Vagina (tissue), 2 donors: ENCODE measurements at places on chromosomes 11 and 22.

- peak; percentile 99 for DNase-seq
Measured at GRCh38 chr11:119121008-119121810, at the start of gene HINFP. HINFP (plus strand) TSS chr11:119121580; CDS start chr11:119126945, 5,365 bp downstream.

DNA sequence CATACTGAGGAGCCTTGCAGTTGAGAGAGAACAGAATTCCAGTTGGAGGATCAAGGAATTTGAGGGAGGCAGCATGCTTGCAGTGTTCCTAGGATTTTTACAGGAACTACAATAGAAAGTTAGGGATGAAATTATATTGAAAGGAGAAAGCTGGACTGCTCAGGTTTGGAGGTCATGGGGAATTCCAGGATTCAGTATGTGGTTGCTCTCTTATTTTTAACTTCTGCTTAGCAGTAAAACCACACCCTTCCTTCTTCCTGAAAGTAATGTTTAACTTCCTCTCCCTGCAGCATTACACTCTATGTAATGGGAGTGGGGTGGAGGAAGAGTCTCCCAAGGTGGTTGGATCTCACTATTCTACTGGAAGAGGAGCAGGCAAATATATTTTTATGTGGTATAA, 31.3 kb downstream of the CTNND1 start:
- no peak for DNase-seq

GRCh38 chr11:34921156-34921555, 4.7 kb downstream of the PDHX start:
- DNase-seq = no peak

DNA sequence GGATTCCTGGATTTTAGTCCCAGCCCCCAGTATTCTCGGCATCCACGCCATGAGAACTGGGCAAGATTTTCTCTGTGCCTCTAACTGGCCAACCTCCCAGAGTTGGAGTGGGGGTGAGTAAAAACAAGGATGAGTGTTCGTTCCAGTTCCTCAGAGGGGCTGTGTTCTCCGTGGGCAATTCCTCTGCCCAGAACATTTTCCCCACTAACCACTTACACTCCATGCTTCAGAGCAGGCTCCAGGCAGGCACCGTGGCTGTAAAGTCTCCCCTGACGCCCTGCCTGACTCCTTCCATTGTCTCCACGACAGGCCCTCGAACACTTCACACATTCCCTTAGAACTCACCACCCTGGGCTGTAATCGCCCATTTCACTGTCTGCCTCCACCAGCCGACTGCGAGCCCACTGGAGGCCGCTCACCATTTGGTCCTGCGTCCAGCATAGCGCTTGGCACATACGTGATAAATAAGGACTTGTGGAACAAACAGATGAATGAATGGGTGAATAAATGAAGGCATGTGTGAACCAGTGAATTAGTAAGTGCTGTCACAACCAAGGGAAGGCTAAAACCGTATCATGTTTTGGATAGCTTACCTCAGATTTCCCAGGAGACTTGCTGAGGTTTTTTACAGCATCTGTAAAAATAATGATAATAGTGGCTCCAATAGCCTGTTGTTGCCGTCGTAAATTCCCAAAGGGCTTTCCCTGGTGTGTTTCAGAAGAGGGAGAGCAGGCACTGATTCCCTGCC, 6.1 kb downstream of the APLNR start:
- DNase-seq = no peak

GRCh38 chr11:132106096-132106982, 735.9 kb downstream of the NTM start:
- no peak for DNase-seq

DNA sequence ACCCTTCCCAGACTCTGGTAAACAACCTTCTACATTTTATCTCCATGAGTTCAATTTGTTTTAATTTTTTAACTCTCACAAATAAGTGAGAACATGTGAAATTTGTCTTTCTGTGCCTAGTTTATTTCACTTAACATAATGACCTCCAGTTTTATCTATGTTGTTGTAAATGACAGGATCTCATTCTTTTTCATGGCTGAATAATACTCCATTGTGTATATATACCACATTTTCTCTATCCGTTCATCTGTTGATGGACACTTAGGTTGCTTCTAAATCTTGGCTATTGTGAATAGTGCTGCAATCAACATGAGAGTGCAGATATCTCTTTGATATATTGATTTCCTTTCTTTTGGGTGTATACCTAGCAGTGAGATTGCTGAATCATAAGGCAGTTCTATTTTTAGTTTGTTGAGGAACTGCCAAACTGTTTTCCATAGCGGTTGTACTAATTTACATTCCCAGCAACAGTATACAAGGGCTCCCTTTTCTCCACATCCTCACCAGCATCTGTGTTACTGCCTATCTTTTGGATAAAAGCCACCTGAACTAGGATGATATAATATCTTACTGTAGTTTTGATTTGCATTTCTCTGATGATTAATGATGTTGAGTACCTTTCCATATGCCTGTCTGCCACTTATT, 93.9 kb downstream of the ATG16L2 start:
- no peak for DNase-seq

GRCh38 chr11:81070948-81071347, 1630.1 kb upstream of the TENM4 start:
- DNase-seq = no peak

GRCh38 chr11:67416416-67417335, 1.2 kb downstream of the CARNS1 start:
- DNase-seq = no peak

- DNase-seq = no peak
Measured at GRCh38 chr11:17630936-17631335, 83.9 kb downstream of the OTOG start.

- DNase-seq = no peak
Measured at GRCh38 chr11:67544616-67545242, 21.5 kb upstream of the CABP2 start.

DNA sequence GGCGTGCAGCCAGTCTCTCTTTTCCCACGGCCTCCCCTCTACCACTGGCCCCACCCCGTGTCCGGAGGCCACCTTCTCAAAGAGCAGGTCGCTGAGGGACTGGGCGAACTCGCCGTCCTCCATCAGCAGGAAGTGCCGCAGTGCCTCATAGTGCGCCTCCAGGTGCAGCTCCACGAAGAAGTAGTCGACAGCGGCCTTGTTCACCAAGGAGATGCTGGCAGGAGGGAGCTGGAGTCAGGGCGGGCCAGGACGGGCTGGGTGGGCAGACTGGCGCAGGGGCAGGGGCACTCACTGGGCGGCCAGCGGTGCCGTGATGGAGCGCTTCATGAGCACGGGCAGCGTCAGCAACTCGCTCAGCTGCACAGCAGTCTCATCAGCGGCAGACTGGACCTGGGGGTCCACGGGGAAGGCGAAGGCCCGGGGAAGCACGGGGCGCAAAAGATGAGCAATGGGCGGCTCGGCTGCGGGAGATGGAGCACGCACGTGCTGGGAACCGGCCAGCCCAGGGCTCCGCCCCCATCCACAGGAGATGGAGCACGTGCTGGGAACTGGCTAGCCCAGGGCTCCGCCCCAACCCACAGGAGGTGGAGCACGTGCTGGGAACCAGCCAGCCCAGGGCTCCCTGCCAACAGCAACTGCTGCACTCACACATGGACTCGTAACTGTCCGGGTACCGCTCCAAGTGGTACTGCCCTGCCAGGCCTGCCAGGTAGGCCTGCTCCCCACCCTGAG, 18.4 kb downstream of the SELENOO start:
- DNase-seq = no peak

DNA sequence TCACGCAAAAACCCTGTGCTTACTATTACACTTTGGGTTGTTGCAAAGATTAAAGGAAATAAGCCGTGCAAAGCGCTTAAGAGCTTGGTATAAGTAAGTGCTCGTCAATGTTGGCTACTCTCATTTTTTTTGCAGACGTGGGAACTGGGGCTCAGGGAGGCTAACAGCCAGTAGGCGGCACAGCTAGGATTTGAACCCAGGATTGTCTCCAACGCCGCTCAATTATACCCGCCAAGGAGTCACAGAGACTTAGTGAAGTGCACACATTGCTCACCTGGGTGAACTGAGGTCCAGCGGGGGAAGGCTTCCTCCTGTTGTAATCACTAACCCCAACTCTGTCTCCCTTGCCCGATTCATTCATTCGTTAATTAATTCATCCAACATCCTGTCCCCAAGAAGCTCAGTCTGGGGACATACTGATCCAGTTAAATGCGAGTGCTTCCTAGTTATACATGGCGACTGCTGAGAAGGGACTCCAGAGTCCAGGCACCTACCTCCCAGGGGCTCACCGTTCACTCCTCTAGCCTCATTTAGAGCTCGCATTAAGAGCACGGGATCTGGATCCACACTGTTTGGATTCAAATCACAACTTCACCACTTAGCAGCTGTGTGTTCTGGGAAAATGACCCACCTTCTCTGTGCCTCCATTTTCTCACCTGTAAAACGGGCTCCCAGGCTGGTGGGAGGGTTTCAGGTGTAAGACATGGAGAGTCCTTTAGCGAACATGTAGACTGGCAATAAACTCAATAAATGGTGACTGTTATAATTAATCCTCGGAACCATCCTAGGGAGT, 838 bp upstream of the MTFP1 start:
- no peak for DNase-seq

- no peak for DNase-seq
Measured at GRCh38 chr11:102305352-102306047, 11.8 kb upstream of the BIRC3 start.

DNA sequence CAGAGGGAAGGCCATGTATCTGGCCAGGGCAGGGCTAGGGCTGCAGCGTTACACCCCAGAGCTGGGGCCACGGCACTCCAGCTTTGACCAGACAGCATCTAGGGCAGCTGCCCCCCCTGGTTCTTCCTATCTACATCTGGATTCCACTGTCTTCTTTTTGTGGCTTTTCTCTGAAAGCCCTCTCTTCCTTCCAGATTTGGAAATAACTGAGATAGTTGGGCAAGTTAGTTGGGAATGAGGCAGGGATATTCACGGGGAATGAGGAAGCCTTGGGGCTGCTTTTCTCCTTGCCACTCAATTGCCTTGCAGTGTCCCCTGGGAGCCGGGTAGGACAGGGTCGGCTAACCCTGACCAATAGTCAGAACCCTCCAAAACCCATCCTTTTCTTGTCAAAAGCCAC, 26.8 kb downstream of the CLMP start:
- no peak for DNase-seq

DNA sequence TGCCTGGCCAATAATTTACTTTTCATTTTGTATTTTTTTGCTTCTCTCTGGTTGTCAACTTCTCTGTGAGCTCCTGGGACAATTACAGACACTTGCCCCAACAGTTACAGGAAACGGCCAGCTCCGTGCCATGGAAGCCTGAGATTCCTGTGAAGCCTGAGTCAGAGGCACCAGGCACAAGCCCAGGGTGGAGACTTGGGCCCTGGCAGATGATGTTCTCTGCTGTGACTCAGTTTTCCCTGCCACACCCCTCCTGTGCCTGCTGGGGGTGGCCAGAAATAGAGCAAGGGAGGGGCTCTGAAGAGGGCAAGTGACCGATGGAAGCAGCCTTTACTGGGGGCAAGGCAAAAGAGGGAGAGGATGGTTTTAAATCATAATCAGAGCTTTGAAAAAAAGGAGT, 4.9 kb downstream of the ATP5MGL start:
- no peak for DNase-seq

- DNase-seq = no peak
Measured at GRCh38 chr22:23800297-23801237, 13.8 kb downstream of the SMARCB1 start.

DNA sequence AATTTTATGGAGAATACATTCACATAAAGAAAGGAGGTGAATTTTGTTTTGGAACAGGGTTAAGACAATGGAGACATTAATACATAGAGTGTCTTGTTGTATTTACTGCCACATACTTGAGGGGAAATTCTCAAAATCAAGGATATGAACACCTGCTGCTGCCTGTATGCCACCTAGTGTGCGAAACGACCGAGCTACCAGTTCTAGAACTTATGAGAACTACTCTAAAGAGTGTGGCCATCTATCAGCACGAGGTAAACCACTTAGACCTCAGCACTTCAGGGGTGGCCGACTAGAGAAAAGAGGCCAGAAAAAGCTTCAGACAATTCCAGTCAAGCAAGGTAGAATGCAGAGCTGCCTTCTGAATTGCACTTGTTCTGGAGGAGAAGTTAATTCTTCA, 1.5 kb upstream of the AGBL2 start:
- DNase-seq = no peak
